ENCODE measurements at places on chromosomes 16 and 17.

DNA sequence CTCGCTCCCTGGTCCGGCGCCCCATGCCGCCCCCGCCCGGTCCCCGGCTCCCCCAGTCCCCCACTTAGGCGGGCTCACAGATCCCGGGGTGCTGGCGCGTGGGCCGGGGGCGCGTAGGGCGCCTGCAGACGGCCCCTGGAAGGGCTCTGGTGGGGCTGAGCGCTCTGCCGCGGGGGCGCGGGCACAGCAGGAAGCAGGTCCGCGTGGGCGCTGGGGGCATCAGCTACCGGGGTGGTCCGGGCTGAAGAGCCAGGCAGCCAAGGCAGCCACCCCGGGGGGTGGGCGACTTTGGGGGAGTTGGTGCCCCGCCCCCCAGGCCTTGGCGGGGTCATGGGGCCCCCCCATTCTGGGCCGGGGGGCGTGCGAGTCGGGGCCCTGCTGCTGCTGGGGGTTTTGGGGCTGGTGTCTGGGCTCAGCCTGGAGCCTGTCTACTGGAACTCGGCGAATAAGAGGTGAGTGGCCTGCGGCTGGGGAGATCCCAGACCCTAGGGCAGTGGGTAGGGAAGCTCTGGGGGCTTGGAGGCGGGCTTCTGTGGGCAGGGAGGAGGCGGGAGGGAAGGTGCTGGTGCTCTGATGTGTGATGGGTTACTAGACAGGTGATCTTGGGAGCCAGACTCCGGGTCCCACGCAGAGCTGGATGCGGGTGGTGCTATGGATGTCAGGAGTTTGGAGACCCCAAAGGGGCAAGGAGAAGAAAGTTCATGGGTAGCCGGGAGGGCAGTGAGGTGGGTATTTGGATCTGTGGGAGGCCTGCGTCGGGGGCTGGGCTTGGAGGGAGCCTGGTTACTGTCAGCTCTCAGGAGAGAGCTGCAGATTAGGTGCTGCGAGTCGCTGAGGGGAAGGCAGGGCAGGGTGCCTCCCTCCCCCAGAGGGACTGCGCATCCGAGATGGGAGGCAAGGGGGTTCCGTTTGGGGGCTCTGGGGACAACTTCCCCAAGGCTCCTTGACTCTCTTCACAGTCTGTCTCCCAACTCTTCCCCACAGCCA, 560 bp downstream of the EFNB3 start:
- no peak overlapping the region for H3K4me3 ChIP-seq
- H3K27me3 ChIP-seq: peaks cover 38% of the 10 kb centered on the region
- peaks cover 22% of the 10 kb centered on the region for H3K4me1 ChIP-seq
- no peak overlapping the region for H3K27ac ChIP-seq
- no peak for DNase-seq

GRCh38 chr17:62712171-62712581, 84.7 kb downstream of the MRC2 start:
- no peak overlapping the region for H3K27ac ChIP-seq
- no peak overlapping the region for H3K4me3 ChIP-seq
- H3K4me1 ChIP-seq: no peaks in the 10 kb centered on the region
- no peaks in the 10 kb centered on the region for H3K36me3 ChIP-seq
- peaks cover 18% of the 10 kb centered on the region for H3K27me3 ChIP-seq

GRCh38 chr16:73183611-73184092, 135.7 kb upstream of the ZFHX3 start:
- H3K27me3 ChIP-seq: no peaks in the 10 kb centered on the region
- H3K4me1 ChIP-seq: no peaks in the 10 kb centered on the region
- no peaks in the 10 kb centered on the region for H3K36me3 ChIP-seq
- H3K4me3 ChIP-seq: no peak overlapping the region

DNA sequence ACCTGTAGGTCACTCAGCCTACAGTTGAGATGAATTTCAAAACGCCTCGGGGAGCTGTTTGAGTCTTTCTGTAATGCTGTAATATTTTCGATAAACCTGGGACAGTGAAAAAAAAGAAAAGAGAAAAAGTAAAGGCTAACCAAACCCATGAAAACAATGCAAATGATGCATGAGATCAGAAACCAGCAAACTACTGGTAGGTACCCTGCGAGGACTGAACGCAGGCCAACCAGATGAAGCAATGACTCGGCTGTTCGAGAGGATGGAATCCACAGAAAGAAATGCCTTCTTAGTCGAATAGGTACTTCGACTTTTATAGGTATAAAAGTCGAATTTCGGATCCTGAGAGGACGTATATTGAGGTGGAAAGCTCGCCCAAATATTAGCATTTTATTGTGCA, 509 bp upstream of the ATAD5 start:
- H3K27me3 ChIP-seq: no peaks in the 10 kb centered on the region
- peak overlapping the region; percentile 94 for H3K4me3 ChIP-seq
- peak overlapping the region; percentile 96 for H3K27ac ChIP-seq
- peaks cover 36% of the 10 kb centered on the region for H3K4me1 ChIP-seq

DNA sequence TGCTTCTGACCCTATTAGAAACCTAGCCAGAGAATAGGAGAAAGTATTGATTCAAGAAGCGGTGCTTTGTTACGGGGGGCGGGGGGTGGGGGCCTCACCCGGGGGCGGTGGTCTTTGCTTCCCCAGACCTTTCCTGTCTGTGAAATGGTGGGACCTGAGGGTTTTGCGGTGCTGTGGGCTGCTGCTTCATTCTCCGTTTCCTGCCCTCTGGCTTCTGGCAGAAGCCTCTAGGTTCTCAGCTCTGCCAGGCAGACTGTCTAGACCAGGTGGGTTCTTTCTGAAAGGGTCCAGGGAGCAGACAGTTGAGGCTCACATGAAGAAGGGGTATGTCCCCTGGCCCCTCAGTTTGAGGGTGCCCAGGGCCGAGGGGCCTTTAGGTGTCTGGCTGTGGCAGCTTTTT, 14.0 kb downstream of the GSE1 start:
- peak overlapping the region; percentile 25 for H3K27ac ChIP-seq
- H3K27me3 ChIP-seq: no peaks in the 10 kb centered on the region
- DNase-seq: peak; percentile 54
- H3K4me3 ChIP-seq: no peak overlapping the region
- peaks cover 29% of the 10 kb centered on the region for H3K4me1 ChIP-seq

- no peaks in the 10 kb centered on the region for H3K27me3 ChIP-seq
- H3K27ac ChIP-seq: peak overlapping the region; percentile 64
- H3K4me3 ChIP-seq: no peak overlapping the region
- no peak for DNase-seq
Measured at GRCh38 chr17:35449371-35449931, 885 bp upstream of the SLFN13 start.

GRCh38 chr17:43979011-43979410, 25.3 kb upstream of the PYY start:
- peaks cover 38% of the 10 kb centered on the region for H3K27me3 ChIP-seq
- peaks cover 6% of the 10 kb centered on the region for H3K4me1 ChIP-seq
- H3K27ac ChIP-seq: no peak overlapping the region

- no peaks in the 10 kb centered on the region for H3K27me3 ChIP-seq
- H3K4me1 ChIP-seq: no peaks in the 10 kb centered on the region
- H3K4me3 ChIP-seq: no peak overlapping the region
- no peak overlapping the region for H3K27ac ChIP-seq
- H3K36me3 ChIP-seq: no peaks in the 10 kb centered on the region
Measured at GRCh38 chr16:12236589-12236988, 260.1 kb downstream of the SNX29 start.
